ENCODE measurements at places on chromosomes 11 and 22. TPM values are rescaled to one million over a fixed set of nuclear protein-coding genes. Genes with fewer than 3 reads are reported as not detected.

The RHOD gene
- total RNA-seq: 42.8 TPM

The UBQLN3 gene
- not detected for total RNA-seq

The BTG4 gene
- 0.09 TPM for total RNA-seq

The CRKL gene
- total RNA-seq: 24.6 TPM

The VSIG10L2 gene
- not detected for total RNA-seq
